H1 (cell line): ENCODE measurements at places on chromosomes 1 and 21. TPM values are rescaled to one million over a fixed set of nuclear protein-coding genes. Genes with fewer than 3 reads are reported as not detected.
A peak's percentile ranks its signal among the peaks of the same experiment; 100 is the strongest.

GRCh38 chr21:14095056-14095455 is 115.7 kb downstream of the LIPI start:
- H3K36me3 ChIP-seq = peaks cover 7% of the 10 kb centered on the region; the same call in 1 of the 2 replicates
- no peak for DNase-seq
- H3K27ac ChIP-seq = no peak overlapping the region
- no peaks in the 10 kb centered on the region for H3K27me3 ChIP-seq
- H3K4me1 ChIP-seq = no peaks in the 10 kb centered on the region

DNA sequence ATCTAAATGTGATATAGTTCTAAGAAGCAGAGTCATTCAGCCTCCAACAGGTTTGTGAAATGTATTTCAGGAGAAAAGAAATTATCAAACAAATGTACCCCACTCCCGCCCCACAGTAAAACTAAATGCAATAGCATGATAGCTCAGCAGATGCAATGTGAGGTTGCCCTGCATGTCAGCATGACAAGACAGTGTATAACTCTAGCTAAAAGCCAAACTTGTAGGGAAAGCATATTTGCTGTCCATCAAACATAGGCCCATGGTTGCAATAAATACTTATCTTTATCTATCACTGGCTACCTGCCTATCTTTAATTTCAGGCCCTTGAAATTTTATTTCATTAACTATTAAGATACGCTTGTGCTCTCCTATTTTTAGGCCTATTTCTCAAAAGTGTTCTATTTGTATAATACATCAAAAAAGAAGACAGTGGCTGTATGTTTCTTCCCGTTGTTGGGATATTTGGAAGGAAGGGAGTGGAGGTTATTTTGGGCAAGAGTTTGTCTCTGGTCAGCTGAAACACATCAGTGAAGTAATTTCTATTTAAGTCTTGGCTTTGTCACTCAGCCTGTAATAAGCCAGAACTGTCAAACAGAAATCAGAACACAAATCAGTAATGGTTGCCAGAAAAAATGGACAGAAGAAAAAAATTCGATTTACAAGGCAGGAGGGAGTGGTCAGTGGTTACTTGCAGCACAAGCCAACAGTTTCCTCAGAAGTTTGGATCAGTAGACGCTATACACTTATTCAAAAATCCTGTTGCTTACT is 307.4 kb upstream of the ADGRL2 start:
- no peaks in the 10 kb centered on the region for H3K4me1 ChIP-seq
- no peaks in the 10 kb centered on the region for H3K27me3 ChIP-seq
- DNase-seq = no peak
- H3K4me3 ChIP-seq = no peak overlapping the region
- no peaks in the 10 kb centered on the region for H3K36me3 ChIP-seq
- H3K27ac ChIP-seq = no peak overlapping the region

DNA sequence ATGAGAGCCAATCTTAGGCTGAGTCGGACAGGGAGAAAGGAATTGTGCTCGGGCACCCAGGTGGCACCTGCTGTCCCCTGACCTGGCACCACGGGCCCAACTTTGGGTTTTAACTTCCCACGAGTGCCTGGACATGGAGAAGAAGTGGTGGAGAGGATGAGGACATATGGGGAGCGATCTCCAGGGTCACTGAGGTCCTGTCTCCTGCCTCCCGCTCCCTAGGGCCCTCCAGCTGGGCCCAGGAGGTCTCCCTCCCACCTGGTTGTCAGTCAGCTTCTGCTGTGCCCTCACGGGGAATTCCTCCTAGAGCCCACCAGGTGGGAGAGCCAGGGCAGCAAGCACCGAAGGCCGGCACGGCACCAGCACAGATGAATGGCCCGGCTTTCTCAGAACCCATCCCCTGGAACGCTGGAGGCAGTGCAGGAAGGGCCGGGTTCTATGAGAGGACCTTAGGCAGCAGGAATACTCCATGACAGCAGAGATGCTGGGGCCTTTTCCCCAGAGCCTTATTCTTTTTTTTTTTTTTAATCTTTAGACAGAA is 435.5 kb downstream of the CAMTA1 start:
- no peaks in the 10 kb centered on the region for H3K36me3 ChIP-seq
- no peaks in the 10 kb centered on the region for H3K27me3 ChIP-seq
- H3K4me1 ChIP-seq = no peaks in the 10 kb centered on the region

DNA sequence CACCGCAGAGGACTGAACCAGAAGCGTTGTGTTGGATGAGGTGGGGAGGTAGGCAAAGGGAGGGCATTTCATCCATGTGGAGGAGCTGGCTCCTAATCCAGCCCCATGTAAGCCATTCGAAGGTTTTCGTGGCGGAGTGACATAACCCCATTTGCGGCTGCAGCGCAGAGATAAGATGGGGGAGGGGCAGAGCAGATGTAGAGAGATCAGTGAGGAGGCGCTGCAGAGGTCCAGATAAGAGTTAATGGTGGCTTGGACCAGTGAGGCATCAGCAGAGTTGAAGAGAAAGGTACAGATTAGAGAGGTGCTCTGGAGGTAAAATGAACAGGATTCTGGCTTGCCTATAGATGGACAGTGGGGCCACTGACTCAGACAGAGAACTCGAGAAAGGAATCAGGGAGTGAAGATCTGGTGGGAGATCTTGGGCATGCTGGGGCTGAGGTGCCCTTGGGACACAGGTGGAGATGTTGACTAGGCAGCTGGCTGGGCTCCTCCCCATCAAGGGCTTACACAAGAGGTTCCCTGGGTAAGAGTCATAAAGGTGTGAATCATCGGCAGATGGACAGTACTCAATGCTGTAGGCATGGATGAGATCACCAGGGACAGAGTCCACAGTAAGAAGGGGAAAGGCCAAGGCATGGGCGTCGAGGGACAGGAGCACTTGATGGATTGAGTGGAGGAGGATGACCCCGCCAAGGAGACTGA is 7.8 kb upstream of the PTPRF start:
- H3K27ac ChIP-seq = no peak overlapping the region
- no peaks in the 10 kb centered on the region for H3K36me3 ChIP-seq
- H3K27me3 ChIP-seq = no peaks in the 10 kb centered on the region
- DNase-seq = no peak
- H3K4me3 ChIP-seq = no peak overlapping the region

GRCh38 chr1:27058966-27059669 is 46.5 kb upstream of the TENT5B start:
- H3K27me3 ChIP-seq = no peaks in the 10 kb centered on the region
- H3K4me1 ChIP-seq = peaks cover 21% of the 10 kb centered on the region
- H3K4me3 ChIP-seq = no peak overlapping the region

DNA sequence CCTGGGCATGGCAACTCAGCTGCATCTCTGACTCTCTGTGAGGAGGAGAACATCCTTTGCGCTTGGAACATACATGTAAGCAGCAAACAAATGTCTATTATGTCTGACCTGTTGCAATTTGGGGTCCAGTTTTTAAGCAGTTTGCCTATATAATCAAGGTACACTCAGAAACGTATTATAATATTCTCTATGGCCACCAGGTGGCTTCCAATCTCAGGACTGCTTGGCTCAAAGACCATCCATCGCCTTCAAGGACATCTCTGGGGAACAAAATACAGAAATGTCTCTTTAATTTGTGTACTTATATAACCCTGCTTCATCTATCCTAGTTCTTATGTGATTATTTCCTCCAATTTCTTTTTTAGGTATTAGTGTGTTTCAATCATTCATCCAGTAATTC is 227.2 kb downstream of the OLFM3 start:
- no peaks in the 10 kb centered on the region for H3K27me3 ChIP-seq
- no peak overlapping the region for H3K4me3 ChIP-seq
- no peak overlapping the region for H3K27ac ChIP-seq
- no peak for DNase-seq

- H3K27ac ChIP-seq = no peak overlapping the region
- no peaks in the 10 kb centered on the region for H3K27me3 ChIP-seq
Observed at GRCh38 chr1:55959136-55959548, 620.2 kb downstream of the PLPP3 start.

- no peaks in the 10 kb centered on the region for H3K4me1 ChIP-seq
- no peak overlapping the region for H3K27ac ChIP-seq
- no peaks in the 10 kb centered on the region; the same call in 1 of the 2 replicates for H3K36me3 ChIP-seq
- no peak for DNase-seq
Observed at GRCh38 chr1:109993885-109994284, 9.3 kb downstream of the AHCYL1 start.

DNA sequence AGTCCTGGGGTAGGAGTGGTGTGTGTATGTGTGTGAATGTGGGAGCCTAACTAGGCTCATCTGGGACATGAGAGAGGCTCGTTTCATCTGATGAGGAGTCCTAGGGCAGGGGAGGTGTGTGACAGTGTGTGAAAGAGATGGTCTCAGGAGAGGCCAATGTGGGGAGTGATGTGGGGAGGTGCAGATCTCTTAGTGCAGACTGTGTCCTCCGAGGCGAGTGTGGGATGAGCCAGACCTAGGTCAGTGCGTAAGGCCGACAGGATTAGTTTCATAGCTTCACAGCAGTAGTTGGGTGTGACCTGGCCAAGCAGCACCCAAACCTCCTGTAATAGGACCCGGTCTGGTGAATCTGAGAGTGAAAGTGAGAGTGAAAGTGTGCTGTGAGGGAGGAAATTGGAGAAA is 94.7 kb downstream of the LIPI start:
- no peaks in the 10 kb centered on the region for H3K36me3 ChIP-seq
- no peak overlapping the region for H3K27ac ChIP-seq
- no peak for DNase-seq

GRCh38 chr1:194369060-194369459 is 1182.6 kb upstream of the B3GALT2 start:
- no peak overlapping the region for H3K4me3 ChIP-seq
- H3K36me3 ChIP-seq = no peaks in the 10 kb centered on the region
- H3K27ac ChIP-seq = no peak overlapping the region
- H3K4me1 ChIP-seq = no peaks in the 10 kb centered on the region

GRCh38 chr1:155504207-155504606 is 58.4 kb downstream of the ASH1L start:
- H3K27ac ChIP-seq = no peak overlapping the region
- DNase-seq = no peak
- peaks cover 4% of the 10 kb centered on the region; the same call in 1 of the 2 replicates for H3K4me1 ChIP-seq

GRCh38 chr1:39590546-39590945 is 14.0 kb upstream of the PABPC4 start:
- no peak overlapping the region for H3K4me3 ChIP-seq
- peaks cover 5% of the 10 kb centered on the region for H3K27me3 ChIP-seq
- no peak for DNase-seq
- no peaks in the 10 kb centered on the region for H3K4me1 ChIP-seq

- no peak overlapping the region for H3K27ac ChIP-seq
- H3K4me3 ChIP-seq = peak overlapping the region; percentile 70
- H3K4me1 ChIP-seq = peaks cover 10% of the 10 kb centered on the region
- no peaks in the 10 kb centered on the region for H3K36me3 ChIP-seq
- H3K27me3 ChIP-seq = peaks cover 50% of the 10 kb centered on the region
Observed at GRCh38 chr1:111990026-111990877, 784 bp upstream of the KCND3 start.

GRCh38 chr1:165376811-165377311 is 20.3 kb upstream of the LMX1A start:
- no peak for DNase-seq
- peaks cover 10% of the 10 kb centered on the region; the same call in 1 of the 2 replicates for H3K4me1 ChIP-seq
- H3K27me3 ChIP-seq = no peaks in the 10 kb centered on the region
- no peaks in the 10 kb centered on the region for H3K36me3 ChIP-seq

- H3K4me3 ChIP-seq = no peak overlapping the region
- no peak for DNase-seq
- no peaks in the 10 kb centered on the region for H3K4me1 ChIP-seq
- H3K27me3 ChIP-seq = no peaks in the 10 kb centered on the region
- H3K36me3 ChIP-seq = no peaks in the 10 kb centered on the region
Observed at GRCh38 chr1:172628401-172628800, 30.5 kb upstream of the FASLG start.

- no peak overlapping the region for H3K4me3 ChIP-seq
- no peak overlapping the region for H3K27ac ChIP-seq
- no peaks in the 10 kb centered on the region for H3K4me1 ChIP-seq
- no peaks in the 10 kb centered on the region for H3K27me3 ChIP-seq
- DNase-seq = no peak
Observed at GRCh38 chr1:175530183-175530582, 213.2 kb downstream of the TNR start.

Gene AMY2B
- total RNA-seq = 2.0 and 2.1 TPM in 2 replicates

Gene GNAT2
- not detected in 2 replicates for total RNA-seq

Gene RALGPS2
- 37.7 and 38.0 TPM in 2 replicates for total RNA-seq

Gene HPDL
- total RNA-seq = 58.5 and 60.6 TPM in 2 replicates

Gene ATP6V1G3
- total RNA-seq = not detected in 2 replicates

Gene PLA2G4A
- 1.4 and 1.8 TPM in 2 replicates for total RNA-seq

Gene CD84
- total RNA-seq = not detected in 2 replicates

Gene LCA5L
- total RNA-seq = 0.57 and 0.84 TPM in 2 replicates
